Hypothalamus (tissue), 51 donors: ENCODE measurements at places on chromosomes 16 and 17.
A peak's percentile ranks its signal among the peaks of the same experiment; 100 is the strongest.

DNA sequence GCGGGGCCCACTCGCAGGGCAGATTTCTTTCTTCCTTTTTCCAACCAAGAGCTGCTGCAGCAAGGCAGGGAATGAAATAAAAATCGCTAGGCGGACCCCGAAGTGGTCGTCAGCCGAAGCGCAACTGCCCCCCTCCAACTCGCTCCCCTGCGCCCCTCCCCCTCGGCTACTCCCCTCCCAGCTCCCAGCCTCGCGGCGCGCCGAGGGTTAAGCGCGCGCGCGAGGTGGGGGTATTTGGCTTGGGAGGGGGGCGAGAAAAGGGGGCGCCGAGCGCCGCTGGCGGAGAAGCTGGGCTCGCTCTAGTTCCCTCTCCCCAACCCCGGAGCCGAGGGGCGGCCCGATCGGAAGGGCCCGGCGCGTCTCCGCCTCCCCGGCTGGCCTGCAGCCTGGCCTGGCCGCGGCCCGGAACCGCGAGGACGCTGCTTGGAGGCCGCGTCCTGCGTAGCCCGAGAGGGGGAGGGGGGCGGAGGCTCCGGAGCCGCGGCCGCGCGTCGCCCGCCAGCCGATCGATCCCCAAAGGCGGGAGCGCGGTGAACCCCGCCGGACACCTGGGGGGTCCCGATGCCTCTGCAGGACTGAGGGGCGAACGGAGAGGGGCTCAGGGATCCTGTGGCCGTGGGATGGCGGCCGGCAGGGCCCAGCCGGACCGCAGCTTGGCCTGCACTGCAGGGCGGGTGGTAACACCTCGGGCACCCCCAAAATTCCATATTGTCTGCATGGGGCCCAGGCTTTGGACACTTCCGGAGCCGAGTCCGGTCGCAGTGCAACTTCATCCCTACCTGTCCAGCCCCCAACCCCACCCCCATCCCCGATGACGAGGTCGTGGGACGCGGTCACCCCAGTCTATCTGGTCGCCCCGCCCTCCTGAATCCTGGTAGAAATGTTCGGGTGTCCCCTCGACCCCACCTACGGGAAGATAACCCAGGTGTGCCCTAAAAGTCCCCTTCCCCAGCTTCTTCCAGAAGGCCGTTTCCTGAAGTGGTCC, 4.9 kb upstream of the CBX4 start:
- peak; percentile 35 for DNase-seq

GRCh38 chr17:27457731-27458523, 1.7 kb downstream of the KSR1 start:
- no peak for DNase-seq

DNA sequence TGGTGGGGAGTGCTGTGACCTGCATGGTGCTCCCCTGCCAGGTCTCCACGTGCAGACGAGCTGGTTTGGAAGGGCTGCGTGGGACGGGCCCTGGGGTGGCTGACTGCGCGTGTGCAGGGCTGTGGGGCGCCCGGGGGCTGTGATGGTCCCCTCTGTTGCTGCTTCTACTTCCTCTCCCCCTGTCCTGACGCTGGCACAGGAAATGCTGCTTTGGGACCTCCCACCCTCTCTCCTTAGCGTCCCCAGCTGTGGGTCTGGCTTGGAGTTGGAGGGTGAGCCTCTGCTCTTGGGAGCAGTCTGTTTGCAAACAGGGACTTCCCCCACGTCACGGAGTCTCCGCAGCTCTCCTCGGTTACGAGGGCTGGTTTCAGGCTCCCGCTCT, 35.2 kb downstream of the TSC2 start:
- no peak for DNase-seq

- no peak for DNase-seq
Observed at GRCh38 chr17:29449865-29450671, 59.9 kb downstream of the TAOK1 start.

DNA sequence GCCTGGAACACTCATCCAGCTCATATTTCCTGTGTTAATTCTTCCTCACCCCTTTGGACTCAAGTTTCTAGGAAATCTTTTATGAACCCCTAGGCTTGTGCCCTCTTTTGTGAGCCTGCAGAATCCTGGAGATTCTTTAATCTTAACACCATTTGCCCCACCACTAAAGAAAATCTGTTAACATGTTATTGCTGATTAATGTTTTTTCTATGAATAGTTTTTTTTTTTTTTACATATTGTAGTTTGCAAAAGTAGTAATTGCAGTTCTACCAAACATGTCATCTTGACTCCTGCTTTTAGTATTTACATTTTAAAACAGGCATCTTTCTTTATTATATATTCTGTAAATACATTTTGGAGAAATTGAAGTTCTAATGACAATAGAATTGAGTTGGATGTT, 8.5 kb downstream of the PRSS54 start:
- DNase-seq, result no peak

DNA sequence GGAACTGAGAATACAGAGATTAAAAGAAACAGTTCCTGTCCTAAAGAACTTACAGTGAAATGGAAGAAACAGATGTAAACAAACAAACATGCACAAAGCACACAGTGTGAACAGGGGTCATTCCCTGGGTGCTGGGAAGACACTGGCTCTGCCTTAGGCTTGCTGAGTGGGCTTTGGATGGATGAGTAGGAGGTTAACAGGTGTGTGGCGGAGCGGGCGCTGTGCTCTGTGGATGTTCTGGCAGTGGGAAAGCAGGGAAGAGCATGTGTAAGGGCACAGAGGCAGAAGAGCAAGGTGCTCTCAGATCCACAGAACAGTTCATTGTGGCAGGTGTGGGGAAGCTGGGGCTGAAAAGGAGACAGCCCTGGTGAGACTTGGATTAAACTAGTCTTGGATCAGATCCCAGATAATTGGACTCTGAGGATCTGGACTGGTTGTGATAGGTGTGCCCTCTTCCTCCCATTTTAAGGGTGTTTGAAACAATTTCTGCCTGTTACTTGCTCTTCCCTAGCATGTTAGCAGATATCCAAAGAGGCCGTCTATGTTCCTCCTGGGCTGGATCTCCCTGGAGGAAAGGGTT, 8.1 kb downstream of the HROB start:
- DNase-seq, result no peak

DNA sequence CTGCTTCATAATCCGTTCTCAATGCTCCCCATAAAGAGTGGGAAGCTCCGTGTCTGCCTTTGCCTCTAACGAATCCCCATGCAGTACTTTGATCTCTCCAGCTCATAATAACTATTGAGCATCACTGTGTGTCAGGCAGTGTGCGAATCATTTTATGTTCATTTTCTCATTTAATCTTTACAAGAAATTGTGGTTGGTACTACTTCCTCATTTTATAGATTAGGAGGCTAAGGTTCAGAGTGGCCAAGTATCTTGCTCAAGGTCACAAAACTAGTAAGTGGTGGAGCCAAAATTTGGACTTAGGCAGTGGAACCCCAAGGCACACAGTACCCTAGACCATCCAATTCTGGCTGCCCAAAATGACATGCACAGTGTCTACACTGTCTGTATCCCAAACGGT, 44.8 kb downstream of the ABCC12 start:
- no peak for DNase-seq

DNA sequence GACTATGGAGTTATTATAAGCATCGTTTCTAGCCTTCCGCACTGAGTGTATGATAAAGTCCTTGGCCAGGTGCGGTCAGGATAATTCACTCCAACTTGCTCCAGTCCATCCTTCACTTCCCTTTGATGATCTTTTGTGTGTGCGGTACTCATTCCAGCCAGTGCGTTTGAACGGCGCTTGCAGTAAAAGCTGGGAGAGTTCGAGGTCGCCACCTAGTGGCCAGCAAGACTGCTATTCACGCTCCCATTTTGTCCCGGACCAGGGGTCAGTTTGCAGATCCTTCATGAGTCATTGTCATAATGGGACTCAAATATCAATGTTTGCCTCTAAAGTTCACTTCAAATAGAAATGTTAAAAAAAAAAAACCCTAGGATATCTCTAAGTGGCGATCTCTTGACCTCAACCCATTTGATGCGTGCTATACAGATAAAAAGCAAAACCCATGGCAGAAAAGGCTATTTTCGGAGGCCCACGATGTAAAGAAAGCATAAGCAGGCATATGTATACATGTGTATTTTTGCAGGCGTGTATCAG, 417.1 kb downstream of the TMEM114 start:
- DNase-seq, result peak; percentile 2

- no peak for DNase-seq
Observed at GRCh38 chr17:81833921-81834830, 674 bp downstream of the PPP1R27 start.

- no peak for DNase-seq
Observed at GRCh38 chr17:71970312-71970711, 150.5 kb upstream of the SOX9 start.

- no peak for DNase-seq
Observed at GRCh38 chr16:9139965-9140364, 48.5 kb downstream of the HAPSTR1 start.

GRCh38 chr17:6165806-6166205, 95.6 kb downstream of the WSCD1 start:
- DNase-seq, result no peak

DNA sequence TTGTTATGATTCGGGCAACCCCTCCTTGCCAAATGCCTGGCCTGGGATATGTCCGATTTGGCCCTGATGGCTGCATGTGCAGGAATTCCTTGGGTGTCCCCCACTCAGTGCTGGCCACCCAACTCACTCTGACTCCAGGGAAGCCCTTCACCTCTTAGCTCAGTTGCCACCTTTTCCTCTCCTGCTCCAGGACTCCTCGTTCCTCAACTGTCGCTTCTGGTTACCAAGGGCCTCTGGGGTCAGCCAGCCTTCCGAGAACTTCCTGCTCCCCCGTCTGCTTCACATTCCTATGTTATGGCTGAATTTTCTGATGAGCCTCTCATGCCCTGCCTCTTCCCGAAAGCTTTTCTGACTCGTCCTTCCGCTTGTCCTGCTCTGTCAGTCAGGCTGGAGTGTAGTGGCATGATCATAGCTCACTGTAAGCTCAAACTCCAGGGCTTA, 63.5 kb downstream of the SPACA3 start:
- no peak for DNase-seq

- no peak for DNase-seq
Observed at GRCh38 chr17:4562015-4562969, 1.9 kb upstream of the GGT6 start.

GRCh38 chr17:54983260-54983659, 14.7 kb downstream of the STXBP4 start:
- no peak for DNase-seq

DNA sequence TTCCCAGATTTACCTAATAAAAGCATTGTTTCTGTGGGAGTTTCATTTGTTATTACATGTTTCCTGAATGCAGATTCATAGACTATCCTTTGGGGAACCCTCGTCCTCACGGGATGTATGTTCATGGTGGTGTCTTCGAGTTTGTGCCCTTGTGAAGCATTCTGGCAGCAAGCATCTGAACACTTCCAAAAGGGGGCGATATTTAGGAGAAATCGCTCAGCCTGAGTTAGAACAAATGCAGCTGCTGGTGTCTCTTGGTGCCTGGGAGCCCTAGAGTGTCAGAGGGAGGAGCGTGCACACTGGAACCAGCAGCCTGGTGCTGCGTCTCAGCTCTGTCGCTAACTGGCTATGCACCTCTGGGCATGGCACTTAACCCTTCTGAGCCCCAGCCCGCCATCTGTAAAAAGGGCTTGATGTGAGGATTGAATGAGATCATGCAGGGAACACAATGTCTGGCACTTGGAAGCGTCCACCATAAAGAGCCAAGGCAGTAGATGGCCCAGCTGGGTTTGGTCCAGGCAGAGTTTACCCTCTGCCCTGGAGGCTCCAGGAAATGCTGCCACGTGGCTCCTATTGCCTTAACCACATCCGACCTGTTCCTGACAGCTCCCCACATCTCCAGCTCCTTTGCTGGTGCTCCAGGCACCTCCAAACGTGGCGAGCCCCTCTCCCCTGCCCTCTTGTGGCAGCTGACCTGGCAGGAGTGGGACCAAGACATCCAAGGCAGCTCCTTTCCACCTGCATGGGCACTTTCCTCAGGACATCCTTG, 25.0 kb upstream of the C16orf78 start:
- no peak for DNase-seq

DNA sequence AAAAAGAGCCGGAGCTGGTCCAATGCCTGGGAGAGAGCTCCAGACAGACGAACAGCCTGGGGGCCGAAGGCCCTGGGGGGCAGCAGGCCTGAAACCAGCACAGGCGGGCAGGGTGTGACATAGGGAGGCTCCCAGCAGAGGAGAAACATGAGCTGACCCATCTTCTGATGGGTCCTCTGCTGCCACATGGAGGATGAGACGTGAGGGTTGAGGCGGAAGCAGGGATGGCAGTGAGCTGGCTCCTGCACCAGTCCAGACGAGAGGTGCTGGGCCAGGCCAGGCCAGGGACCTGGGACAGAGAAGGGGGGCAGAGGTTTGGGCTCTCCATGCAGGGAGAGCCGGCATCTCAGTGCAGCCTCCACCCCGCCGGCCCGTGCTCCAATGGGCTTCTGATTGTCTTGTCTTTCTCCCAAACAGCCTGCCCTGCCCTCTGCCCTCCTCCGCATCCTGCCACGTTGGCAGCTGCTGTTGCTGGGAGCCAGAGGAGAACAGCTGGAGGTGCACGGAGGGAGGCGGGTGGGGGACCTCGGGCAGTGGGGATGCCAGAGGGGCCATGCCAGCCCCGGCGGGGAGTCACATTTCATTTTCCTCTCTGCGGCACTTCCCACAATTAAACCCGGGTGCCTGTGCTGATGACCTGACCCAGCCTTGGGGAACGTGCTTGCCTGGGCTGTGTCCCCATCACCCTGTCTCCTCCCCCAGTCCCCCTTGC, 139.1 kb upstream of the GSE1 start:
- DNase-seq, result no peak

DNA sequence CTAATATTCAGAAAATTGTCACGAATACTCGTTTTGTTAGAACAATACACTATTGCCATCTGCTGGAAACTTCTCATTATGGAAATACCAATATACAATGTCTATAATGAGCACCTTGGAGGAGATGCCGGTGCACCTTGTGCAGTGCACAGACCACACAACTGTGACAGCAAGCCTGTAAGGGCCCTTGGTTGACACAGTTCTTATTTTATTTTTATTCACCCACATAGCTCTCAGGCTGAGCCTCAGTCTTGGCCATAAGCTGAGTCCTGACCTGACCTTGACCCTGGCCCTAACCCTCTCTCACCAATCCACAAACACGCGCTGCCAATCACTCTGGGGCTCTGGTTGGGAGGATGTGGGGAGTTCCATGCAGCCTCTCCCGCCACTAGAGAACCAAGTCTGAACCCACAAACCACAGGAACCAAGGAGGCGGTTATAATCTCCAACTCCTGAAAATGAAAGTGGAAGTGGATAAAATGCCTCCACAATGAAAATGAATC, 7.6 kb downstream of the AIPL1 start:
- no peak for DNase-seq

- DNase-seq, result peak; percentile 20
Observed at GRCh38 chr16:73232555-73233328, 184.8 kb upstream of the ZFHX3 start.

DNA sequence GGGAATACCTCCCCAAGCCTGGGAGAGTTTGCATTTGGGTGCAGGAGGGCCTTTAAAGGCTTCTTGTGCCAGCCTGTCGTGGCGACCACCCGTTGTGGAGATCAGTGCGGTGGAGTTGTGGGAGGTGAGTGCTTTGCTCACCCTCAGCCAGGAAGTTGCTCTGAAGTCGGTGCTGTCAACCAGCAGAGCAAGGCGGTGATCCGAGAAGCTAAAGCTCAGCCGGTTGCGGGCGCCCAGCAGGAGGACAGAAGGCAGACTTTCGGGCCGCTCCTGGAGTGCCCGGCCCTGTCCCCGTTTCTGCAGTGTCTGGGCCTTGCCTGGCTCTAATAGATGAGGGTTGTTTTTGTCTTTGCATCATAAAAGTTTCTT, 1.4 kb downstream of the UBE2I start:
- no peak for DNase-seq

- no peak for DNase-seq
Observed at GRCh38 chr17:27539794-27540317, 83.6 kb downstream of the KSR1 start.

GRCh38 chr17:79695293-79695790, 35.4 kb upstream of the ENPP7 start:
- no peak for DNase-seq

- DNase-seq, result no peak
Observed at GRCh38 chr17:27746881-27747280, 53.4 kb downstream of the NOS2 start.
